Activated CD4-positive, alpha-beta T cell treated with anti-CD3 and anti-CD28 coated beads, Interleukin-2, amount 50 U/mL, for 4 hours (primary cell): ENCODE measurements at places on chromosomes 13 and 19.
A peak's percentile ranks its signal among the peaks of the same experiment; 100 is the strongest.

GRCh38 chr19:35468637-35469036, 20.6 kb downstream of the FFAR2 start:
- DNase-seq = peak; percentile 59

DNA sequence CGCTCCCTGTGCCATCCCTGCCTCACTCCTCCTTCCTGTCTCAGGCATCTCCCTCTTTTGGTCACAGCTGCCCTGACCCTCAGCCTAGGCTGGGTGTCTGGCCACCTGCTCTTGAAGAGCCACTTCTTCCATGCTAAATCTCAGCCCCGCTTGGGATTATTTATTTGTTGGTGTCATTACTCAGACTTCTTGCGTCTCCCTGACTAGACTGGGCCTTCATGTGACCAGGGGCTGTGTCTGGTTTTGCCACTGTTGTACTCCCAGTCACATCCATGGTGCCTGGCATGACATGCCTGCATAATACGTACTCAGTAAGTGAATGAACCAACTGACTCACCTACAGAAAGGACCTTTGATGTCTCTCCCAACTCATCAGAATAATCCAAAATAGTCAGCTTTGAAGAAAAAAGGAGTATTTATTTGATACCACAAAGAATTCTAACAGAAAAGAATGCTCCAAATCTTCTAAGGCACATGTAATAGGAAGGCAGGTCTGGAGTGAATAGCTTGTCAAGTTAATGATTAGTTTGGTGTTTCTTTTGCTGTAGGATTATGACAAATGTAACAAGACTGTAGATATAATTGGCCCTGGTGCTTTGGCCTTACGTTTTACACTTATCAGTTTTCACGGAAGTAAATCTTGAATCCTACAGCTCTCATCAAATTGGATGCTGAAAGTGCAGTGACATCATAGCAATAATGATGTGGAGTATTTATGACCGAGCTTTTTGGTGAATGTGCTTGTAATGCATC, 84.0 kb downstream of the ALOX5AP start:
- no peak for DNase-seq

GRCh38 chr13:73401769-73402168, 343.0 kb downstream of the KLF5 start:
- DNase-seq = no peak

- DNase-seq = no peak
Observed at GRCh38 chr13:21901336-21901735, 230.5 kb downstream of the FGF9 start.

DNA sequence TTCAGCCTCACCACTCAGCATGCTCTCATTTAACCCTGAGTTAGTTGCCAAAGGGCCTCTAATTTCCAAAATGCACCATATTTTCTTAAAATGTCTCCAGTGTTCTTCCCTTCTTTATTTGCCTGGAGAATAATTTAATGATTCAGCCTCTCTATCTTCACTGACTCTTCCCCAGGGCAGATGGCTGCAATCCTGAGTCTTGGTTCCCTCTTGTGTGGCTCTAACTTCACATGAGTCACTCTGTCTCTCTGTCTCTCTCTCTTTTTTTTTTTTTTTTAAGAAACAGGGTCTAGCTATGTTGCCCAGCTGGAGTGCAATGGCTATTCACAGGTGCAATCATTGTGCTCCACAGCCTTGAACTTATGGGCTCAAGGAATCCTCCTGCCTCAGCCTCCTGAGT, 251.4 kb downstream of the VWA8 start:
- no peak for DNase-seq

GRCh38 chr19:17402982-17403855, 2.2 kb downstream of the BST2 start:
- DNase-seq = peak; percentile 38

GRCh38 chr13:76461999-76462398, 424.2 kb downstream of the KCTD12 start:
- no peak for DNase-seq

DNA sequence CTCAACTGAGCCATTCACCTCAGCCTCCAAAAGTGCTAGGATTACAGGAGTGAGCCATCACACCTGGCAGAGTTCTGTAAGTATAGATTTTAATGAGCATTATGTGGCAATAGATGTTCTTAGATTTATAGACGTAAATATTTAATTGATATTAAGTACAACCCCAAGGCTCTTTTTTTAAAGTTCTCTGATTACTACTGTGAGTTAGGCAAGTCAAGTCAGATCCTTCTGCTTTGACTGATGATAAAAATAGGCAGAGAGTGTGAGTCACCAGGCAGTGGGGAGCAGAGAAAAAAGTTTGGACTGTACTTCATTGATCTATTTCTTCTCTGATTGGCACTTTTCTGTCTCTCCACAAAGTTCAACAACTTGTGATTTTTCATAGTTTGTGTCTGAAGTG, 1379.9 kb downstream of the UQCRFS1 start:
- no peak for DNase-seq

DNA sequence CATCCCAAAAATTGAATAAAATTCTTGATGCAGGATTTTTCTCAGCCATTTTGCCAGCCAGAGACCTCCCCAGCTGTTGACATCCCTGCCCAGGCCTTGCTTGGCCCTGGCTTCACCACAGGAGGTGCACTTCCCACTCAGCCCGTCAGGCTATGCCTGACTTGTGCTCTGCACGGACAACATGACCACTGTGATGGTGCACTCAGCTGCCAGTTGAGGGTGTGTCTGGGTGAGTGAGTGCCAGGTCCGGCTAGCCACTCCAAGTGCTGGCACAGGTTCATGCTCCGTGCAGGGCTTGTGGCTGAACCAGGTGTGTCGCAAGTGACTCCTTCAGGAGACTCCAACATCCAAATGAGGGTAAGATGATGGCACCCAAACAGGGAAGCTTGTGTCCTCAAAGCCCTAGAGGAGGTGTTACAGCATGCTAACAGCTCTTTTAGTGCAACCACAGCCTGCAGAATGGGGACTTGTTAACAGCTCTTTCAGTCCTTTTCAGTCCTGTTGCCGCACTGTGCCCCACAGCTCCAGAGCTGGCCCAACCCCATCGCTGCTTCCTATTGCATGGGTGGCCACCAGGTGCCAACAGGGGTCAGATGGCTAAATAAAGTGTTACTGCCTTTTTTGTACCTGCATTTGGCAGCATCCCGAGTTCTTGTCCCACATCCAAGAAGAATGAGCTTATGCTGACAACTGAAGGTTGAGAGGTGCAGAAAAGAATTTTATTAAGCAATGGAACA, 380.7 kb downstream of the SLITRK5 start:
- no peak for DNase-seq

DNA sequence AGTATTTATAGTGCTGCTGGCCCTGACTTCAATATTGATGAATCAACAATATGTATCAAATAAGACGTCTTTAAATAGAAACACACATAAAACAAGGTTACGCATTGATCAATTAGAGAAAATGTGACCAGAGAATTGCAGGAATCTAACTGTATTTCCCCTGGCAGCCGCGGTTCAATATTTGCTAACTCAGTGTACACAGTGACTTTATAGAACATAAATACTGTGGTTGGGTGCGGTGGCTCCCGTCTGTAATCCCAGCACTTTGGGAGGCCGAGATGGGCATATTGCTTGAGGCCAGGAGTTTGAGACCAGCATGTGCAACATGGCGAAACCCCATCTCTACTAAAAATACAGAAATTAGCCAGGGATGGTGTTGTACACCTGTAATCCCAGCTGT, 22.8 kb upstream of the UPF3A start:
- DNase-seq = no peak

GRCh38 chr19:5820785-5821184, 15.9 kb downstream of the NRTN start:
- no peak for DNase-seq

DNA sequence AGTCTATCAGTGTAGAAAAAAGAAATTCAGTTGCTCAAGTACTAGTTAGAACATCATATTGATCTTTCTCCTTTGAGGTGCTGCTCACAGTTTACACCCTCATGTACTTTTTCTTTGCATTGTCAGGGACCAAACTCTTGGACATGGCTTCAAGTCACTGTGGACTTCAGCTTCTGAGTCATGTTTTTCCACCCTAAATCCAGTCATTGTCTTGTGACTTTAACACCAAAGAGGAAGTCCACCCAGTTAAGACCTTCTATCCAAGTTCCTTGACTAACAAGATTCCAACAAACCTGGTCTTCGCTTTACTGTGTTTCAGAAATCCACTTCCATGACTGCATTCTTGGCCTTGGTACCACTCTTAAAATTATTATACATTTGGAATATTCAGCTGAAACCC, 206.7 kb upstream of the ARGLU1 start:
- DNase-seq = no peak

- no peak for DNase-seq
Observed at GRCh38 chr19:2294687-2295335, 12.8 kb upstream of the PEAK3 start.

- no peak for DNase-seq
Observed at GRCh38 chr19:31560086-31561060, 211.1 kb upstream of the TSHZ3 start.

DNA sequence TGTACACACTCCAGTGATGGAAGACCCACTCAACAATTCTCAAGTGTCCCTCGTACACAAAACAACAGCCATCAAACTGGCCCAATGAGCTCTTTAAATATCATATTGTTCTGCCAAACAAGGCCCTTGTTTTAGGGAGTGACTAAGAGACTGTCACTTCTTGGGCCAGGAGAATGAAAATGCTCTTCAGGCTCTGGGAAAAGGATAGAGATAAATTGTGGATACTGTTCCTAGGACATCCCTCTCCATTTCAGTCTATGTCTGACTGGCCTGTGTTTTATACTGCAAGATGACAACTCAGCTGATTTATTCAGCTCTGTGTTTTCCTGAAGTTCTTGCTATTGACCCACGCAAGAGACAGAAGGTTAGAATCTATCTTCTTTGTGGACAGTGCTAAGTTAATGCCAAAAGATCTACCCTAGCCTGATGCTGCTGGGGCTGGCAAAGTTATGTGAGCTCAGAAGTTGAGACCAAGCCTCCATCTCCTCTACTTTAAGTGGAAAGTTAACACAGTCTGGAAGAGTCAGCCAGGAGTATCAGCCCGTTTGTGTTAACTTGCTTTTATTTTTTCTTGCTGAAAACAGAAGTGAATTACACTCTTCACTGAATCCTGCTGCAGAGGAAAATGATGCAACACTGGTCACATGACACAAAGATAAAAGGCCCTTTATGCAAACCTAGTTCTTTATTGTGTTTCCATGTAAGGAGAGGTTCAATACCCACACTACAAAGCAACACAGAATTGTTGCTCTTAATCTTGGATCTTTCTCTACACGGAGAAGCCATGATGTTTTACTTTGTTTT, 14.6 kb downstream of the FRY start:
- no peak for DNase-seq

DNA sequence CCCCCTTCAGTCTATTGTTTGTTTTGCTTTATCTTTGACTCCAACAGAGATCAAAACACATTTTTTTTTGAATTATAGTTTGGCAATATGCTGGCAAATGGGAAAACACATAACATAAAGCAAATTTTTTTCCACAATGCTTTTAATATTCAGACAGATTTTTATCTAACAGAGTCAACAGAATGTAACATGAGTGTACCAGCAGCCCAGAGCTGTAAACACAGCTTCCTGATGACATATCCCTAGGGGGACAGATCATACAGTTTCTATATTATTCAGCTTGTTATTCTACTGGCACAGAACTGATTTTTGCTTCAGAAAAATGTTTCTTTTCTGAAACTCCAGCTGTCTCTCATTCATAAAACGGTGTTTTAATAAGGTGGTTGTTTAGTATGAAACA, 168.8 kb downstream of the OLFM4 start:
- DNase-seq = no peak

DNA sequence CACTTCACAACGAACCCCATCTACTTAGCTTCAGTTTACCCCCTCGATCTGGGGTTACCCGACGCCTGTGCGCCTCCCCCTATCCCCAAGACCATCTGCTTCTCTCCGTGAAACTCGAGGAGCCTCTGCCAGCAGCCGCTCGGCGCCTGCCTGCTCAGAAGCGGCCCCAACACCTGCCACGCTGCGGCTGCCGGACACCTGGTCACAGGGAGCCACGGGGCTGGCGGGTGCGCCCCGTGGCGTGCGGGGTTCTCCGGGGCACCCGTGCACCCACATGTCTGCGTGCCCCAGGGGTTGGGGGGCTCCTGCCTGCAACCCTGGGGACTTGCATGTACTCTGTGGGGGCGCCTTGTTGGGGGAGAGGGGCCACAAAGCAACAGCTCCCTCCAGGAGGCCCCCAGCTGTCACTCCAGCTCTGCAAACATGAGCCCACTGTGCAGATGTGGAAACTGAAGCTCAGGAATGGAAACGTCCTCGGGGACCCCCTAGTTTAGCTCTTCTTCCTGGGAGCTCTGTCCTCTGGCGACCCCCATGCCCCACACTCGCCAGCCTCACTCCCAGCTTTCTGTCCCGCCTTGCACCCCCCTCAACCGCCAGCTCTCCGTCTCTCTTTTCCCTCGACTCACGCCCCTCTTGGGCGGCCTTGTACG, 7.0 kb upstream of the SEMA6B start:
- no peak for DNase-seq

DNA sequence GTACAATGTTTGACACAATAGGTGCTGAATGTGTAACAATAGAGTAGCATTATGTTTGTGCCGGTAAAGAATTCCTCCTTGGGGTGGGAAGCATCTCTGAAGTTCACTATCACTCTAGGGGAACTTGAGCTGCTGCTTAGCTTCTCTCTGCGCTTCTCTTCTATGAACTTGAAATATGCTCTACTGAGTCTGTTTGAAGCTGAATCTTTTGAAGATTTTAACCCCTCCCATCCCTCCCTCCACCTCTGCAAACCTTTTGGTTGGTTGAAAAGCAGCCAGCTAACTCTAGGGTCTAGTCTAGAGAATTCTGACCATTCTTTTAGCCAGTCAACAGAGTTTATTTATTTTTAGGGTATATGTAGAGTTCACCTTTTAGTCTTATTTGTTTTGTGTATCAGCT, 2.5 kb downstream of the PCCA start:
- DNase-seq = no peak

DNA sequence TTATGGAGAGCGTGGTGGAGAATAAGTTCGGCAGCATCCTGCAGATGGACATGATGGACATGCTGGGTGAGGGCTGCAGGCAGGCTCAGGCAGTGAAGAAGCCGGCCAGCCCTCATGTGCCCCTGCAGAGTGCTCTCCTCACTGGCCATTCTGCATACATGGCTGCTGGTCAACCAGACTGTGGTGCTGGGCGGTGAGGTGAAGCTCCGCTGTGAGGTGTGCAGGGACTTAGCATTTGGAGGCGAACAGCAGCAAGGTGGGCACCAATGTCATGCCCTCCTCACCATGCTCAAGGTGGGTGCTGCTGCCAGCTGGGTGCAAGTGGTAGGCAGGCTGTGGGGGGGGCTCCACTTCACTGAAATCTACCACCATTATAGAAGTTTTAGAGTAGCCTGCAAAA, 5.7 kb upstream of the ZNF492 start:
- DNase-seq = no peak

GRCh38 chr19:18408053-18408476, 10.6 kb upstream of the LRRC25 start:
- DNase-seq = no peak

- no peak for DNase-seq
Observed at GRCh38 chr19:42629191-42629590, 34.5 kb upstream of the CEACAM8 start.

GRCh38 chr13:71861769-71862458, 5.1 kb downstream of the DACH1 start:
- DNase-seq = no peak

GRCh38 chr13:71089056-71089455, 777.9 kb downstream of the DACH1 start:
- DNase-seq = no peak

- peak; percentile 25 for DNase-seq
Observed at GRCh38 chr19:55383279-55384130, 587 bp downstream of the TMEM238 start.
